Fibroblast of upper back skin (primary cell): ENCODE measurements at places on chromosomes 3 and 15.
A peak's percentile ranks its signal among the peaks of the same experiment; 100 is the strongest.

DNA sequence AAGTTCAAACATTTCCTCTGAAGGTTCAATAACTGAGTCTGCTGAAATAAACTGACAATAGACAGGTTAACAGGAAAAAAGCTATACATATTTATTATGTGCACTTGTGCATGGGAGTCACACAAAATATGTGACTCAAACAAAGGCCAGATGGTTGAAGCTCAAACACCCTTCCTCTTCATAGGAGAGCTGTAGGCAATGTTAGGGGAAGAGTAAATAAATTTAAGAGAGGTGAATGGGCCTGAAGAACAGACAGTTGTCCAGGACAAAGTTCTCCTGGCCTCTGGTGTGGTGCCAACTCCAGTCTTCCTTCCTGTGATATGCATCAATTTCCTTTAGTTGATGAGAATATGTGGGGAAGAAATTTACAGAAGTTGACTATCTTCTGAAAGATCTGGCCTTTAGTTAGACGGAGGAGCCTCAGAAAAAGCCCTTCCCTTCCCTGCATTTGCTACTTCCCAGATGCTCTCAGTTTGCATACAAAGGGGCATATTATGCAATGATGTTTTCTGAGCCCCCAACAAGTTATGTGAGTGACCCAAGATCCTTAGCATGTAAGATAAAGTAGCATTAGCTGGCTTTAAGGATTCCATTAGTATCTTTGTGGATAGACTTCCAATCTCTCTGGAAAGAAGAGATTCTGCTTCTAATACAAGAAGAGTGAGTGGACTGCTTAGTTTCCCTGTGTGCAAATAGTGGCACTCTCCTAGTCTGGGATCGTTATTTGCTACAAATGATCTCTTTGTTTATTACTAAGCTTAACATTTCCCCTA is 96.4 kb upstream of the IGSF10 start:
- no peak for DNase-seq

GRCh38 chr3:44077267-44077666 is 164.4 kb upstream of the TOPAZ1 start:
- no peak for DNase-seq

DNA sequence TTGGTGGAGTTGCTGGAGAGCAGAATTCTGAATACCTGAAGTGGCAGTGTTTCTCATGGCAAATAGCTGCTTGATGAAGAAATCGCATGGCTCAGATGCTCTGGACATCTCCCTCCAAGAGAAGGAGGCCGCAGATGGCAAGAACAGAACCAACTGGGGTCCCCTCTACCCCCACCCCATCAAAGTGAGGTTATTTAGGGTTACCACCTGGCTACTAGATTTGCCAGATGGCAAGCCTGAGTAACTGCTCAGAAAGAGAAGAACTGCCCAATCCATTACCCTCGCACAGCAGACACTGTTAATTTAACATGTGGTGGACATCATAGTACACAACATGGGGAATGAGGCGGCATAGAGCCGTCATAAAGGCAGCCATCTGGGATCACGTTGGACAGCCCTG is 30.5 kb upstream of the LIPC start:
- no peak for DNase-seq

DNA sequence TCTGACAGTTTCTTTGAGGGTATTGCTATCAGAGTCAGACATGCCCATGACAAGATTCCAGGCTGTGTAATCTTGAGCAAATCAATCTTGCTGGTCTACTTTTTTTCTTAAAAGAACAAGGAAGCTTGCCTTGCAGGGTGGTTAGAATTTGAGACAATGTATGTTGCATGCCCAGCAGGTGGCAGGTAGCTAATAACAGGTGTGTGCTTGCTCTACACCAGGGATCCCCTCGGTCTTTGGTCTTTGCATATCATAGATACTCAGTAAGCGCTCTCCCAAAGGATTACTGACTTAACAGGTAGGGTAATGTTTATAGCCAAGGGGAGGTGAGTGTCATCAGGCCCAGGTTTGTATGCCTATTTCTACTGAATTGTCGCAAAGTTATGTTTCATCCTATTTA is 37.3 kb downstream of the CACNA1D start:
- no peak for DNase-seq

- no peak for DNase-seq
These were observed 50.1 kb downstream of the SYN2 start for GRCh38 chr3:12054245-12054644.

DNA sequence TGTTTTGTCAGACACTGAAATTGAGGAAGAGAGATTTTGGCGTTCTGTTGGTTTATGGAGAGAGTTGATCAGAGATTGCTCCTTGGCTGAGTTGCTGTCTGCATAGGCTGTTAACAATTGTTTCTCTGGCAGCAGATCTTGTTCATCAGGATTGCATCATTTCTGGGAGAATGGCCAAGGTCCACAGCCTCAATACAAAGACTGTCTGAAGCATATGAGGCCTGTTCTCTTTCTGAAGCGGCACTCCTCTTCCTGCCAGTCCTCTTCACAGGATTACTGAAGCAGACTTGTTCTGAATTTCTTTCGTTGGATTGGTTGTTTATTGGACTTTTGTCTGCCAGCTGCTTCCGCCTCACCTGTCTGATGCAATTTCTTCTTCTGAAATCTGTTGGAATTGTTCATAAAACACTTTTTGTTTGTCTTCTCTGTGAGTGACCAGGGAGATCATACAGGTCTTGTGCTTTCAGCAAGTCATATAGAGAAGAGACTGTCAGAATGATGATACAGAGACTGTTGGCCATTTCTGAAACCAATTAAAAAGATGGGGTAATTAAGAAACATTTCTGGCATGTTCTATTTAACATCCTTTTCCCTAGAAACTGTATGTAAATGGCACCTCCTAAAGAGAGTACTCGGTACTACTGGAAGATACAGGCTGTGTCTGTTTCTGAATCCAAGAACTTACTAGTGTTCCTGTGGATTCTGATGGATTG is 25.5 kb downstream of the SETD5 start:
- DNase-seq = peak; percentile 98

- DNase-seq = peak; percentile 28
These were observed 242.8 kb upstream of the ICE2 start for GRCh38 chr15:60721707-60722106.
